Stimulated activated CD4-positive, alpha-beta T cell treated with anti-CD3 and anti-CD28 coated beads, Interleukin-1b, Interleukin-23, amount 100 ng/mL, for 24 hours (primary cell): ENCODE measurements at places on chromosomes 5 and 9.

- DNase-seq = no peak
These were observed 105.8 kb downstream of the ADAMTS2 start for GRCh38 chr5:179239256-179240135.

DNA sequence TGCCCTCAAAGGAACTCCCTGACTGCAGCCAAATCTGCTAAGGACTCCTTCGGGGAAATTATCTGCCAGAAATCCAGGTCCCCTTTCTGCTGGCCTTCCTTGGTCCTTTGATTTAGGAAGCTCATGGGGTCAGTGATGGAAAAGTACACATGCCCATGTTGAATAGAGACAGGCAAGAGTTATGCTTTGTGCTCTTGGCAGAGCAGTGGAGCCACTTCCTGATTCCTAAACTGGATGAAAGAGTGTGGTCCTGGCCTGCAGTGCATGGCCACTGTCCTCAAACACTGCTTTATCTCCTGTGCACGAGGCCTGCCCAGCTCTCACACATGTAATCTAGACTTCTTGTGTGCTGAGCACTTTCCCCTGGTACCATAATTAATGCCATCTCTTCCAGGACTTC, 2.0 kb upstream of the EBF1 start:
- no peak for DNase-seq

GRCh38 chr9:77848404-77848803, 183.2 kb downstream of the GNAQ start:
- no peak for DNase-seq

GRCh38 chr5:89097103-89097502, 214.1 kb upstream of the MEF2C start:
- no peak for DNase-seq
